CD4-positive, alpha-beta T cell treated with Interleukin-6 at 100 ng/mL for 8 hours (primary cell): ENCODE measurements at places on chromosomes 2 and 18.

DNA sequence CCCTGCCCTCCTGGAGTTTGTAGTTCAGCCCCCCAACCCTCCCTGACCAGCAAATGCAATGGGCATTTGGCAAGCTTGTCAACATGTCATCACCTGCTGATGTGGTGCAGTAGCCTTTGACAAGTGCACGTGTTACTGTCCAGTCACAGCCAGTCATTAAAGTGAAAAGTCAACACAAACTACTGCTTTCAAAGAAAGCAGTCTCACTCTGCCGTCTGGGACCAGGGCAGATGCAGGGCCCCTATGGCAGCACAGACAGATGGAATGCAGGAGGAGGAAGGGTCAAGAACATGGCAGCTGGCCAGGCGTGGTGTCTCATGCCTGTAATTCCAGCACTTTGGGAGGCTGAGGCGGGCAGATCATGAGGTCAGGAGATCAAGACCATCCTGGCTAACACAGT is 222.4 kb upstream of the OSR1 start:
- DNase-seq, result no peak

DNA sequence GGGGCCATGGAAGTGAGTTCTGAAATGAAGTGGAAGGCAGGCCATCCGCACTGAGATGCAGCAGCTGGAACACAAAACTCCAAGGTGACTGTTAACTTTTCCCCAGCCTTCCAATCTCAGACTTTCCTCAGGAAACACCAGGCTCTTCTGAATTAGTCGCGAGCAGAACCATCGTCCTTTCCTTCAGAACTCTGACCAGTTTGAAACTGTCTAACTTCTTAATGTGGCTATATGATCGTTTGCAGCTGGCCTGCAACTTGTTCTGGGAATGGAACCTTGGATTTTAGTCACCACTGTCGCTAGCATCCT is 620 bp upstream of the RPL37A start:
- DNase-seq, result no peak

DNA sequence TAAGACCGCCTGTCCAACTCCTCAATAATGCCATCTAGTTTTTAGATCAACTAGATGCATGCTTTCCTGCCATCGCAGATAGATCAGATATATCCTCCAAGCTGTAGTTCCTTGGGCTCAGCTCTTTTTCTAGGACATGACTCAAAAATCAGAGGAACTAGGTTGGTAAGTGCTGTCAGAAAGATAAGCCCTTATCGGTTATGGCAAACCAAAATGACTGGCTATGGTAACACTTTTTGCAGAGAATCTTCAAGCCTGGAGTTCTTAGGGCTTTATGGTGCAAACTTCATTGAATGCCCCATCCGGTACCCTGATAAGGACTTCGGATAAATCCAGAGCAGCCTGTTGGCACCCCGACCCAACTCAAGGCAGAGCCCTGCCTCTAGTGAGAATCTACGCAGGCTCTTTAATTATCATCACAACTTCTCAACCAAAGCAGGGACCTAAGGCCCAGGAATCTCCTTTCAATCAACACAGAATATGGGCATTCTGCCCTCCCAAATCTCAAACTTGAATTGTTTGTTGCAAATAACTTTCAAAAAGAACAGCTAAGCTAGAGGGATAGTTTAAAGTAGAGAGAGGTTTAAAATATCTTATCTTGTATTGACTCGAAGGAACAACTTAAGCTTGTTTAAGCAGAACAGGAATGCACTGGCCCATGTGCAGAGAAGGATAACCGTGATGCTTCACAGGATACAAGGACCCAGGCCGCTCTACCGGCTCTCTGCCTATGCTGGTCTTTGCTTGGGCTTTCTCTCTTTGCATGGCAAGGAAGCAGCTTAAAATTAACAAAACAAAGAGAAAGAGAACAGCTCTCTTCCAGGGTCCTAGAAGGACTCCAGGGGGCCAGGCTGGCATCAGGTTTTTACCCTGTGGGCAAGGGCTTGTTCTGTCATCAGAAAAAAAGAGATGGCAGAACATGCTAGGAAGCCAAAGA is 3.4 kb upstream of the CYP1B1 start:
- no peak for DNase-seq

GRCh38 chr2:156459720-156460119 is 23.5 kb downstream of the GPD2 start:
- no peak for DNase-seq

GRCh38 chr2:241254904-241255351 is 60.5 kb downstream of the HDLBP start:
- DNase-seq, result no peak

- no peak for DNase-seq
Observed at GRCh38 chr2:3302751-3303582, 74.7 kb downstream of the EIPR1 start.

DNA sequence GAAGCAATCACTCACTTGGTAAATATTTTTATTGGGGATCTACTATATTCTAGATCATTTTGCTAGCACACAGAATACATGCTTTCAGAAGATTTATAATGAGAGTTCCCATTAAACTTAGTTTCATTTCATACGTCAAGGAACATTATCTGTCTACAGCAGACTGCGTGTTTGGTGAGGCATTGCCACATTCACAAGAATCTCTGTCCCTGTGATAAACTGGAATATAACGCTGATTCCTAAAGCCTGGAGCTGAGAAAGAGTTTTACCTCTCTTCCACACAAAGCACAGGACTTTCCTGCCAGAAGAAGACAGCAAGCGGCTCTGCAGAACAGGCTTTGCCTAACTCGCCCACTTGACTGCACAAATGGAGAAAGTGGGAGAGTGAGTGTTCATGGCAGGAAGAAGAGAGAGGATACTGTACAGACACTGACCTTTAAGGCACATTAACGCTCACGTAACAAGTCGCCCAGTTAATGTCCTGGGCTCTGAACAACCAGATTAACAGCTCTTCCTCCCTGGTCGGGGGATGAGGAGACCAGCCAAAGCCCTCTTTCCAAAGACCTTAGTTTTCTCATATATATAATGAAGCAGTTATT is 356.2 kb downstream of the GPD2 start:
- no peak for DNase-seq

DNA sequence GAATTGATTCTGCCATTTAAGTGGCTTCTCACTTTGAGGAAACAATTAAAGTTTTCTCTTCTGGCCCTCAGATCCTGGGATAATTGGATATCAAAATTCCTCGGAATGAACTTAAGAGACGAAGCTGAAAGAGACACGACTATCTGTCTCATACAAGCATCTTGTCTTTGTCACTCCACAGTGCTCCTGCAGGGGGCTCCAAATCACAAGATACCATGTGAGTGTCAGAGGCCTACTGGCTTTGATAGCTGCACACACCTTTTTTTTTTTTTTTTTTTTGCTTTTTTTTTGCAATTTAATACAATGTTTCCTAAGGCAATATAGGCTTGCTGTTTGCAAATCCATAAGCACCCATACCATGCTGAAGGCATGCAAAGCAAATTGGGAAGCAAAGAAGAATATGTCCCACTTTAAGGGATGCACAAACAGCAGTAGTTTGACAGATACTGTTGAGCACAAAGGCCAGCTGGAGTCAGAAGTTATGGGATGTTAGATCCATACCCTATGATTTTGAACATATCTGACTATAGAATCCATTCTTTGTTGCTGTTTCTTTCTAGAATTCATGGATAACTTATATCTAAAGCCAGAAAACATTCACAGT is 109.0 kb upstream of the CBLN2 start:
- DNase-seq, result no peak

DNA sequence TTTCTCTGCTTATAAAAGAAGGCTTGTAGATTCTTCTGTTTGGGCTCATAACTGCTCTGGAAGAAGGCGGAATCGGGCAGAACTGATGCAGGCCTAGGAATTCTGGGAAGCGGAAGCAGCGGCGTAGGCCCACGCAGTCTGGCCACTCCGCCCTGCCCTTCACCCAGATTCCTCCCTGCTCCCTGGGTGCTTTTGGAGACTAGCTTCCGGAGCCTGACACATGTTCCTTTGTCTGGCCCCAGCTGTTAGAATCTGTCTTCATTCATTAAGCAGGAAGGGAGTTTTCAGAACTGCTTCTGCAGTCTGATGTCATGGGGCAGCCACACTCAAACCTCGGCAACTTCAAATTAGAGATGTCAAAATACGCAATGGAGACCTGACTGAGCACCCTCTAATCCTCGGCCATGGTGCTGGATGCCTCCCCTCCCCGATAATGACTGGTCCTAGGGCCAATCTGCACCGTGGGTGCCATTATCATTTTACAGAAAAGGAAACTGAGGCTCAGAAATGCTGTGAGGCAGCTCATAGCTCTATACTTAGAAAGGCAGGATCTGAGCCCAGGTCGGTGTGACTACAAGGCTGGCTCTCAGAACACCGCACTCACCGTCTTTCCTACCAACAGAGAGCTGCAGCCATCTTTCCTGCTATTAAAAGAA is 275.7 kb downstream of the MYCN start:
- no peak for DNase-seq

DNA sequence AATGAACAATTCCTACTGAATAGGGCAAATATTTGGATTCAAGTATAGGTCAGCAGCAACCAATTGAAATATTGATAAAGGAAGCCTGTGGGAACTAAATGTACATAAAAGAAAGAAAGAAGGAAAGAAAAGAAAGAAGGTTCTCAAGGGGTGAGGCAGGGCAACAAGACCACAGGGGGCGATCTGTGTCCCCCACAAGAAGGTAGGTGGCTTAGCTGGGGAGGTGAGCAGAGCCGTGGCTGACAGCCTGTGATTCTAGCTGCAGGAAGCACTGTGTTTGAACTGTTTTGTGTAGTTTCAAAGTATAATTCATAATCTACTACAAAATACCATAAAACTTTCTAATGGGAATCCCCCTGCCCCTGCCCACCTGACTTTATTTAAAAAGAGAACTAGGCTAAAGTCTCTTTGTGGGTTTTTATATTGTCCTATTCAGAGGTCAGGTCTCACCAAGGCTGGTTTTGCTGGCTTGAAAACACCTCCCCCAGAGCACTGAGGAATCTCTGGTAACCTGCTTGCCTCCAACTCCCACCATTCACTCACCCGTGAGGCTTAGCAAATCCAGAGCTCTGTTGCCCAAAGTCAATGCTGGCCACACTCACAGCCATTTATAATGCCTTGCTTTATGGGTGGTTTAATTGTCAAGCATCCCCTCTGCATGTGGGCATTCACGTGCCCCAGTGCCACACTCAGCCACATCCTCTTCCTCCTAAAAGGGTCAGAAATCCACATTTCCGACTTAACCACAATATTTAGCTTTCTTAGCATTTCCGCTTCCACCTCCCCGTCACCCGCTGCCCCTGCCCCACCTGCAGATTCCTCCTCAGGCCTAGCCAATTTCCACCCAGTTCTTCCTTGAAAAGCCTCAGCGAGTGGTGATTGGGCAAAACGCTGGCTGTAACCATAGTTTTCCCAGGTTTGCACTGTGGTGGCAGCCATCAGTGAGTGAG is 36.4 kb upstream of the LMAN1 start:
- DNase-seq, result no peak
